ENCODE measurements at places on chromosomes 2 and 18.

DNA sequence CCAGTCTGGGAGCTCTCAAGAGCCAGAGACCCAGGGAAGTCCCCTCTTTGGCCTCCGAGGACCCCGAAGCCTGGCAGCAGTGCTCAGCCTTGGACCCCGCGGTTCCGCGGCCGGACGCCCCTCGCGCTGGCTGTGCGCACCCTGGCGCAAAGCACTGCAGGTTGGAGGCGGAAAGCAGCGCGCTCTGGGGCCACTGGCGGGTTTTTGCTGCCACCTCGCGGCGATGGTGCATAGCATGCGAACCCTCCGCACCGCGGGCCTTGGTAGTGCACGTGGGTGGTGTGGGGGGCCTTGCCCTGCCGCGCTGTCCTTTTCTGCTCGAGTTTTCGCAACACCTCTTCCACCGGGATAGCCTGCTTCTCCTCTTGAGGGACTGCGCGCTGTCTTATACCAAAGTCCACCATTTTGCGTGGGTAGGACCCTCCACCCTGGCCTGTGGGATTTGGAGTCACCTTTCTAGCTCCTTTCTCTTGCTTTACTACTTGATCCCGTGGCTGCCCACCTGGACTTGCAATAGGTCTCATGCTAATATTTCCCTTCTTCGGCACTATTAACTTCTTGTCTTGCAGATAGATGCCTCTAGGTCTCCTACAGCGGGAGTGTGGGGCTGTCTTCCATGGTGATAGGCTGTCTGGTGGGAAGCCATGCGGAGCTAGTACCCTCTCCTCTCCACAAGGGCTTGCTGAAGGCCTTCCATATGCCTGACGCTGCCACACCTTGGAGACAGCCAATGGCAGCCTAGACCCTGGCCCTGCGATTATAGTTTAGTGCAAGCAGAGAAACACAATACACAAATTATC lies 14.3 kb downstream of the SIX3 start:
- DNase-seq: peak; percentile 30

DNA sequence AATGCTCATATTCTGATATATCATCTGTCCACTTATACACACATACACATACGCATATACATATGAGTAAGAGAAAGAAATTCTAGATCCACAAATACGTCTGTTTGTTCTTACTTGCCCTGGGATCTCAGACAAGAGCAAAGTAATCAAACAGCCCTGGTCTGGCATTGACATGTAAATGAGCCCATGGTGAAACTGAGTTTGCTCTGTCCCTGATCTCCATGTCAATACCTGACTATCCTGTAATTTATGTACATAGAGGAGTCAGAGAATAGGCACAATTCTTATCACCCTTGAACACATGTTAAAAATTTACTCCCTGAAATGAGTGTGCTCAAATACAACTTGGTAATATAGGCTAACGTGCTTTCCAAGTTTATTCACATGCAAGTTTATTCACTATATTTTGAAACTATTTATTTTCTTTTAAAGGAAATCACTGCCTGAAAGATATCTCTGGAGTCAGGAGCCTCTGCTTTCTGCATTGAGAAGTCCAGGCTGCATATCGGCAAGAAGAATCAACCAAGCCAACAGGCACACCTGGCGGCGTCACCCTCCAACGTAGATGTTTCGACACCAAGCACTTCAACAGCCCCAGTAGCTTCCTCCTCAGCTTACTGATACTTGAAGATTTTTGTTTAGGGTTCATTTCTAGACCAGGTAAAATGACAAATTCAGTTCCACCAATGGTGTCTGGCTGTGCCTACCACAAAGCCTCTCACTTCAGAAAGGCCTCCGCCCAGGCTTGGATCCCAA lies 100.6 kb downstream of the CMPK2 start:
- no peak for DNase-seq

GRCh38 chr2:128036748-128037607 lies 9.1 kb upstream of the SAP130 start:
- DNase-seq: no peak

- DNase-seq: no peak
Measured at GRCh38 chr2:135074216-135074615, 22.1 kb downstream of the RAB3GAP1 start.

GRCh38 chr2:232028071-232028470 lies 66.6 kb downstream of the DIS3L2 start:
- no peak for DNase-seq

GRCh38 chr18:62939433-62939832 lies 224.1 kb downstream of the PHLPP1 start:
- no peak for DNase-seq

- no peak for DNase-seq
Measured at GRCh38 chr2:136351684-136352083, 233.7 kb upstream of the CXCR4 start.

GRCh38 chr2:105828558-105828957 lies 83.8 kb downstream of the NCK2 start:
- no peak for DNase-seq

DNA sequence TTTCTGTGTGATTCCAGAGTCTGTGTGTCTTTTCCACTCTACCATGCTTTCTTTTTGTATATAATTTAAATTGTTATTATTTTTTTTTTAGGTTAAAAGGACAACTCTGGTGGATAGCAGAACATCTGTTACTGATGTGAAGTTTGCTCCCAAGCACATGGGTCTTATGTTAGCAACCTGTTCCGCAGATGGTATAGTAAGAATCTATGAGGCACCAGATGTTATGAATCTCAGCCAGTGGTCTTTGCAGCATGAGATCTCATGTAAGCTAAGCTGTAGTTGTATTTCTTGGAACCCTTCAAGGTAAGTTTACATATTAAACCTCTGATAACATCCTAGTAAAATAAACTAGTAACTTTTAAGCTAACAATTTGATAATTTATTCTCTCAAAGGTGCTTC lies 15.3 kb downstream of the SEH1L start:
- no peak for DNase-seq

- DNase-seq: no peak
Measured at GRCh38 chr2:216901273-216901672, 41.4 kb upstream of the TNP1 start.

DNA sequence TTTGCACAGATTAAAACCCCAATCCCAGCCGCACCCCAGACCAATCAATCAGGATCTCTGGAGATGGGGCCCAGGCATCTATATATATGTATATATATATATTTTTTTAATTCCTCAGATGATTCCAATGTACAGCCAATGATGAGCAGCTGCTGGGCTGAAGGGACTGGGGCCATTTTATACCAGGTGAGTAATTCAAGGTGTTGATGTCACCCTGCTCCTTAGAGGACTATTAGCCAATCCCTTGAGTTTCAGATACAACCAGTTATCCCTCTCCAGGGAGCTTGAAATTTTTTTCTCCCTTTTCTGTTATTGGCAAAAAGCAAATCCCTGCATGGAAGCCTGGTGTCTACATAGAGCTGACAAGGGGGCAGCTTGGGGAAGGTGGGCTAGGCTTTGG lies 59.8 kb downstream of the MCFD2 start:
- no peak for DNase-seq

DNA sequence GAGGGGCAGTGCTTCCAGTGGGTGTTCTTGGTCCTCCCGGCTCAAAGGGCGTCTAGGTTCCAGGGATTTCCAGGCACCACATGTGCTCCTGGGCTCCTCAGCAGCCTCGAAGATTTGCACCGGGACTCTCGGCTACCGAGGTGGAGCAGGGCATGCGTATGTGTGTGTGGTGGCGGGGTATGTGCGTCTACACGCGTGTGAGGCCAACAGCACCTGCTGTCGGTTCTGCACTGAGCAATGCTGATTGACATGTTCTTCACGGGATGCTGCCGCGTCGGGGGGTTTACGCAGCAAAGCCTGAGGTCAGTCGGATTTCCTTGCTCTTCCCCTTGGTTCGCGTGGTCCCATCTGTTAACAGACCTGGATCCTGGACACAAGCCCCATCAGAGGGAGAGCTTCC lies 119.8 kb downstream of the NDUFA10 start:
- no peak for DNase-seq

DNA sequence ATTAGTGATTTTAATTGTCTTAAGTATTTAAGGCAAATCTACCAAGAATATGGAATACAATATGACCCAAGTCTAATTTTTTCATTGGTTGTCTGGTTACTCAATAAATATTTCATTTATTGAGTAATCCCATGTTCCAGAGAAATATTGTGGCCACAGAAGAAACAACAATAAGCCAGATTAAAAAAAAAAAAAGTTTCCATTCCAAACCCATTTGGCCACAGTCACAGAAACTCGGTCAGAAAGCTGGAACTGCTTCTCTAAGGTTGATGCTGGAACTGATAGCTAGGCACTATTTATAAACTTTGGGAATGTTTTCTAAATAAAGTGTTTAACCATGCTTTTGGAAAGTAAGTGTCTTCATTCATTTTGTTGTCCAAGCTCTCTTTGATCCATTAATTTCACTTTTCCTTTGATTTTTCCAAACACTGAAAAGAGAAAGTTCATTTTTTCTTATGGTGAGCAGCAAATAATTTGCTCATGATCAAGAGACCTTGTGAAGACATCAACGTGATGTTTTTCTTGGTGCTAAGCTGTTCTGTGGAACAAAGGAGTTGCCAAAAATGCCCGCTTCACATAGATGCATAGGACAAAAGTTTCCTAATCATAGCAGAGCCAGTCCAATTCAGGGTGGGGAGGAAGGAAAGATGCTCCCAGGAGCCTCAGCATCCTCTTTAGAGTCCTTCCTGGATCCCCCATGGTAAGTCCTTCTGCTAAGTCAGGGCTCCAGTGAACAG lies 72.1 kb upstream of the CCBE1 start:
- no peak for DNase-seq

DNA sequence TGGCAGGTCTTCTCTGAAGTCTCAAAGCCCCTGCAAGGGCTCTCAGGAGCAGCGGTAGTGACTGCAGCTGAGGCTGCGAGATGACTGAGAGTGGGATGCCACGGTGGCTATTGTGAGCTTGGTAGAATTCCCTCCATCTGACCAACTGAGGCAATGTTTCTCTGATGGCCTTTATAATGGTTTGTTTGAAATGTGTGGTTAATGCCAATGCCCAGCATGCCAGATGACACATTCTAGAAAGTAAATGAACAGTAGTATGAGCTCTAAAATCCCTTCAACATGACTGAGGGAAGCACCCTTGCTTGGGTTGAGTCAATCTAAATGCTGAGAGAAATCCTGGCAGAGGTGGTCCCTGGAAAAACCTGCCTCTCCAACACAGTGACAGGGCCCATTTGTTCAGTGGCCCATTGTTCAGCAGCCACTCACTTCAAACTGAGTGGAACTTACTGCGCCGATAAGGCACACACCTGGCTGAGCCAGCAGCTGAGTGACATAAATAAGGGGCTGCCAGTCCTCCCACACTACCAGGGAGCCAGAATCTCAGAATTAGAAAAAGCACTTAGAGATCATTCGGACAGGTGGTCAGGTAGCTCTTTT lies 31.7 kb downstream of the SULT1C2 start:
- DNase-seq: no peak

DNA sequence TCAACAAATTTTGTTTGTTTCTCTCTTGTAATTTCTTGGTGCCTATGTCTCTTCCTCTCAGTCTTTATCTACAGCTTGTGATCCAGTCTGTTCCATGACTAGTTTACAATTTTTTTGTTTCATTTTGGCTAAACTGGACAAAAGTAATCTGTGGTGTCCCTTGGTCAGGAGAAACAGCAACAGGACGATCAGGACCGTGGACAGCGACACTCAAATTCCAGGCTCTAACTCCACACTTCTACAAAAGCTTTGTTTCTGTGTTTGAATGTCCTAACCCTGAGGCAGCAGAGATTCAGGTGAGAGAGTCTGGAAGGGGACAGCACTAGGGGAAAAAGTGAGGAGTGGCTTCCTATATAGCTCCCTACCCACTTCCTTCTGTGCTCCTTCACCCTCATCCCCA lies 593.3 kb upstream of the FANCL start:
- DNase-seq: no peak

GRCh38 chr18:76568731-76569130 lies 73.7 kb upstream of the ZNF516 start:
- DNase-seq: no peak

DNA sequence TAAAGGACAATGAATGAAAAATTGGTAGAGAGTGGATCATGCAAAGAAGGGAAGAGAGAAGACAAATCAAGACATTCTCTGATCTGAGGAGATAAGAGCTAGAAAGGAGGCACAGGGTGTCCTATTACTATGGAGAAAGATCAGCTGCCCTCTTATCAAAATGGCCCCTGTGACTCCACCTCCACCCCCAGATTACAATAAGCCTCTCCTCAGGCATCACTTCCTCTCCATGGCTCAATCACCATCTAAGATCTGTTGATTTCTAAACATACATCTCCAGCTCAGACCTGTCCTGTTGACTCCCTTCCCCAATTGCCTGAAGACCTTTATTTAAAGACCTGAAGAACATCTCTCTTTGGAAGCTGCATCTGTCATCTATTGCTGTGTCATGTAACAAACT lies 43.2 kb downstream of the SP100 start:
- no peak for DNase-seq

DNA sequence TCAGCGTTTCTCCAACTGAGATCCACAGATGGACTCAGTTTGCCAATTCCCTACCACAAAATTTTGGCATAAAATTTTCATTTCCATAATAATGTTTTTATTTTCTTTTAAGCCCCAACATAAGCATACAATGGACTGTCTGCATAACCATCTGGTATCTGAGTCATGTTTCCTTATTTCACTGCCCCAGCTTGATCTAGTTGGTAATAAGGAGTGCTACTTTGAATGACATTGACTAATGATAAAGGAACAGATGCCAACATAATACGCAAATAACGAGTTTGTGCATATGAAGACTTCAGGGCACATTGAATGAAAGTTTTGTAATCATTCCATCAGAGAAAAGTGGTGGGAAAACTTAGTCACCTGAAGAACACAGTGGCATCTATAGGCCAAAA lies 8.8 kb upstream of the MBD2 start:
- no peak for DNase-seq

DNA sequence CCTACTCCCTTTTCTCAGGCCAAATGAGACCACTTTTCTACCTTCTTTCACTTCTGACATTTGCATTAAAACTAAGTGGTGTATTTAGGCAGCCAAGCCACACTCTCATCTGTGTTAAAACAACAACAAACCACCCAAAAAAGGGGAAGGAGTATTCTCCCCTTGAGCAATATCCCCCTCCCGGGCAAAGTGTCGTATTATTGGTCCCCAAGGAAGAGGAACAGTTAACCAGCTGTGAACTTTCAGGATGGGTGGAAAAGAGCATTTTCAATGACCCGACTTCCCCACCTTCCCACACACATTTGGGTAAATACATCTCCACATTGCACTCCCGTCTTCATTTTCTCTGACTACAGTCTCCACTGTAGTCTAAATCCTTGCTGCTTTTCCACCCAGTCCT lies 44.3 kb downstream of the FEZ2 start:
- no peak for DNase-seq

DNA sequence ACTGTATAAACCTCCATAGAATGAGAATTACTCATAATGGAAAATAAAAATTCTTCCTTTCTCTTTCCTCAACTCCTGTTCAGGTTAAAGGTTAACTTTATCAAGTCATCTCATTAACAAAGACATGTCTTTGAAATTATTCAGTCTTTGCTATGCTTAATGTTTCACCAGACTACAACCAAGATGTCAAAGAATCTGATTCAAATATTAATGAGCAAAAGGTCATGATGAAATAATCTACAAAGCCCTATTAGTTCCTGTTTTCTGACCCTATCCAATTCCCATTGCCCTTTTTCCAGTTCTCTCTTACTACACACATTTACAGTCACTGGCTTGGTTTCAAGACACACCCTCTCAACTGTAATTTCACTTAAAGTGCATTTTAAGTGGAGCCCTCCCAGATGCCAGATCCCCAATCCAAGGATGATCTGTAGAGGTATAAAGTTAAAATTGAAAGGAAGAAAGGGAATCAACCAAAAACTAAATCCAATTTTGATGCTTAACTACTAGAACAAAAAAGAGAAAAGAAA lies 246.9 kb upstream of the CYP26B1 start:
- DNase-seq: no peak

GRCh38 chr18:79258447-79258846 lies 137.3 kb upstream of the NFATC1 start:
- no peak for DNase-seq
